Suprapubic skin (tissue), 4 donors: ENCODE measurements at places on chromosomes 5 and 9.

GRCh38 chr9:72734631-72735030 is 213.2 kb downstream of the TMC1 start:
- DNase-seq, result no peak

GRCh38 chr5:89253666-89254352 is 370.8 kb upstream of the MEF2C start:
- no peak for DNase-seq

DNA sequence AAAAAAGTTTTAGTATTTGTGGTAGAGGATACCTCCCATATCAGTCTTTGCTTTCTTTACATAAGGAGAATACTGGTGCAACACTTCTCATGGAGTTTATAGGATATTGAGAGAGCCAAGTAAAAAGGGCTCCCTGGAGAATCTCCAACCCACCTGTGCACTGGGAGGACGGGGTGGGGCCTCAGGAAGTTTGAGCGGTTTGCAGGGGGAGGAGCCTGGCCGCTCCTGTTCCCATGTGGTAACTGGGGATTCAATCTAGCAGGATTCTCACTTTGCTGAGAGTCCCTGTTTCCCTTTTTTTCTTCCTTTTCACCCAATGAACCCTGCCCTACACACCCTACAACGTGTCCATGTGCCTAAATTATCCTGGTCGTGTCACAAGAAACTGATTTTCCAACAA is 82.8 kb downstream of the APTX start:
- DNase-seq, result no peak

- DNase-seq, result peak; percentile 62
Observed at GRCh38 chr9:14692470-14693250, 572 bp downstream of the ZDHHC21 start.

DNA sequence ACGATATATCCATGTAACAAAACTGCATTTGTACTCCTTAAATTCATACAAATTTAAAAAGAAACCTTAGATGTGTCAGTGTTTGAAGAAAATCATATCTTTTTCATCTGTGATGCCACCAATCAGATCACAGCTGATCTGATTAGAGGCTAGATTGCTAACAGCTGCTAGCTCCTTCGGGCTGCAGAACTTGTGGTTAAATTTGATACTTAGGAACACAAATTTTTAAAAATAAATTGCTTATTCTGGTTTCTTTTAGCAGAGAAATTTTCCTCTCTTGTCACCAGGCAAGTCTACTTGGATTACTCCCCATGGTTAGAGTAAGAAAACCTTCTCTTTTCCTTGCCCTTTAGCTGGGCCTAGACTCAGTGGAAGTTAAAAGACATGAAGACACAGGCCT is 94.6 kb upstream of the RANBP6 start:
- no peak for DNase-seq

DNA sequence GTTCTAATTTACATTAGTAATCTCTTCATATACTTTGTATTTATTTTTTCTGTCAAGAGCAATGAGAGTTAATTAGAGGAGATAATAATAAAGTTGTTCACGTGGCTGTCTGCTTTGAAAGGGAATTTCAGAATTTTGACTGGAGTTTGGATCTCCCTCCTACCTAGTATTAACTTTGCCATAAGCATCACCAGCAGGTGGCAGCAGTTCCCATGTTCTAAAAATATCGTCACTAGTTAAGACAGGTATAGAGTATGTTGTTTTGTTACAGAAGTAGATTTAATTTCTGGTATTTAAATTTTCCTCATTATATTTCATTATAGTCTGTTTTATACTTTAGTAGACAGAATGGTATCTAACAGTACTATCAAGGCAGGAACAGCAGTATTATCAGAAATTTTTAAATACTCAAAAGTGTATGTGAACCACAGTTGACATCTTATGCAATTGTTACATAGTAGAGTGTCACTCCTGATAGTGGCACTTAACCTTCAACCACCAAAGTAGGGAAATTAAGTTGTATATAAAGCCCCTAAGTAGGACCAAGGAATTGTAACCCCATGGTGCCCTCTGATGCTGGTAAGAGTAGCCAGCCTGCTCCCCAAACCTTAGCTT is 20.4 kb downstream of the GNPDA1 start:
- DNase-seq, result peak; percentile 82

- DNase-seq, result no peak
Observed at GRCh38 chr5:113235884-113236283, 198.9 kb downstream of the TSSK1B start.

GRCh38 chr5:27473307-27474046 is 435.1 kb upstream of the CDH9 start:
- no peak for DNase-seq

DNA sequence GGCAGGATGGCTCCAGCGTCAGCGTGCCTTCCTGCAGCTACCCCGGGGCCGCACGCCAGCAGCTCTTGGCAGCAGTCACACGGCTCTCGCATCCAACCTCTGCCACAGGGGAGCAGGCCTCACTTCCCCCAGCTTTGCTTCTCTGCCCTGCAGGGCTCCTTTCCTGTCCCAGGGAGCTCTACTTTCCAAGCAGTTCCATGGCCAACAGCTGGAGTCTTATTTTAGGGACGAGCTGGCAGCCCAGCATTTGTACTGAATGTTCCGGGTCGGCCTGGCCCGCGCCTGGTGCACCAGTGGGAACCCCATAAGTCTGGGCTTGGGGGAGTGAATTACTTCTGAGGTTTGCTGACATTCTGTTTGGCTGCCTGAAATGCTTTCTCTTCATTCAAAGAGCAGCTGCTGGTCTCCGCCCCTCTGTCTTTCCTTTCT is 34.6 kb downstream of the GADD45G start:
- DNase-seq, result no peak

GRCh38 chr5:166581826-166582225 is 1709.6 kb upstream of the WWC1 start:
- no peak for DNase-seq
